ENCODE measurements at places on chromosomes 1 and 21. TPM values are rescaled to one million over a fixed set of nuclear protein-coding genes. Genes with fewer than 3 reads are reported as not detected.

- DNase-seq = no peak
These were observed 32.7 kb upstream of the KIRREL1 start for GRCh38 chr1:157960773-157961172.

GRCh38 chr21:38777015-38777414 is 28.7 kb upstream of the ETS2 start:
- DNase-seq = no peak

- no peak for DNase-seq
These were observed 10.4 kb downstream of the SDCCAG8 start for GRCh38 chr1:243266231-243266630.

DNA sequence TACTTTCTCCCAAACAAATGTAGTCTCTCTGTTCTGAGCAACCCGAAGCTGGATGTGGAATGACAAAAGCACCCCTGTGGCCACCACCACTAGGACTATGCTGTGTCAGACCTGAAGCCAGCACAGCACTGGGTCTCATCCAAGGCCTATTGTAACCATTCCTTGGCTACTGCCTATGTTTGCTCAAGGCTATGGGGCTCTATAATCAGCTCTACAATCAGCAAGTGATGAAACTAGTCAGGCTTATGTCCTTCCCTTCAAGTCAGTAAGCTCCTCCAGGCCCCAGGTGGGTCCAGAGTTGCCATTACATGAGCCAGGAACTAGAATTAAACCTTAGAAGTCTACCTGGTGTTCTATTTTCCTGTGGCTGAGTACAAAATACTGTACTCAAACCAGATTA is 370.2 kb downstream of the TBX15 start:
- DNase-seq = no peak

DNA sequence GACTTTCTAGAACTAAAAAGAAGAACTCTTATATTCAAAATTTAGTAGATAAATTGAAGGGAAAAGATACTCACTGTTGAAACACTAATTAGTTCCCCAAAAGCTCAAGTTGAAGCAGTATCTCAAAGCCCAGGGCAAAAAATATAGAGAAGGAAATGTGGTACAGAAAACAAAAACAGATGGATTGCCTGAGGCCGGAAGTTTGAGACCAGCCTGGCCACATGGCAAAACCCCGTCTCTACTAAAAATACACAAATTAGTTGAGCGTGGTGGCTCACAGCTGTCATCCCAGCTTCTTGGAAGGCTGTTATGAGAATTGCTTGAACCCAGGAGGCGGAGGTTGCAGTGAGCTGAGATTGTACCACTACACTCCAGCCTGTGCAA is 36.0 kb downstream of the FAM177B start:
- peak; percentile 2 for DNase-seq

GRCh38 chr1:243850202-243850451 is at the start of gene AKT3:
AKT3 (minus strand) TSS chr1:243850243; CDS start chr1:243843170, 7,073 bp downstream.
- DNase-seq = peak; percentile 20

Gene CR1L
- total RNA-seq = not detected

Gene CSF1
- 7.6 TPM for total RNA-seq

Gene FOXJ3
- total RNA-seq = 31.3 TPM
